ENCODE measurements at places on chromosomes 6 and 20.

GRCh38 chr20:59414936-59415623 lies 114.7 kb downstream of the EDN3 start:
- no peak for DNase-seq

DNA sequence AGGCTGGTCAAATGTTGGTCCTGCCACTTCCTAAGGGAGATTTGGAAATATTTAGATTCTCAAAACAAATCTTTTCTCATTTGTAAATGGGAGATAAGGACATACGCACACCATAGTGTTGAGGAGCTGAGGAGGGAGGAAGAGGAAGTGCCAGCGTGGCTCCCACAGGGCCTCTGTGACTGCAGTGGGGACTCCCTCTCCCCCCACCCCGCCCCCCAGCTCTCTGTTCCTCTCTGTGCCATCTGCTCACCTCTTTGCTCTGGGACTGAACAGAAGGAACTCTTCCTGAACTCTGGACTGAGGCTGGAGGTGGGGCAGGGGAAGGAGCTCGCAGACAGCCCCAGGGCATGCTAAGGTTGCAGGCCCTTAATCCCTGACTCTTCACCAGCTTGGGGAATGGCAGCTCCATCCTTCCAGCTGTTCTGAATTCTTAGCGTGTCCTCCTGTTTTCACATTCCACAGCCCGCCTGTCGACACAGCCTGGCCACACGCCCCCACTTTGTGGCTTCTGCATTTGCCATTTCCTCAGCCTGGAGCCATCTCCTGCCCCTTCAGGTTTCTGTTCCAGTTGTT lies 11.4 kb downstream of the DDX27 start:
- DNase-seq: no peak

DNA sequence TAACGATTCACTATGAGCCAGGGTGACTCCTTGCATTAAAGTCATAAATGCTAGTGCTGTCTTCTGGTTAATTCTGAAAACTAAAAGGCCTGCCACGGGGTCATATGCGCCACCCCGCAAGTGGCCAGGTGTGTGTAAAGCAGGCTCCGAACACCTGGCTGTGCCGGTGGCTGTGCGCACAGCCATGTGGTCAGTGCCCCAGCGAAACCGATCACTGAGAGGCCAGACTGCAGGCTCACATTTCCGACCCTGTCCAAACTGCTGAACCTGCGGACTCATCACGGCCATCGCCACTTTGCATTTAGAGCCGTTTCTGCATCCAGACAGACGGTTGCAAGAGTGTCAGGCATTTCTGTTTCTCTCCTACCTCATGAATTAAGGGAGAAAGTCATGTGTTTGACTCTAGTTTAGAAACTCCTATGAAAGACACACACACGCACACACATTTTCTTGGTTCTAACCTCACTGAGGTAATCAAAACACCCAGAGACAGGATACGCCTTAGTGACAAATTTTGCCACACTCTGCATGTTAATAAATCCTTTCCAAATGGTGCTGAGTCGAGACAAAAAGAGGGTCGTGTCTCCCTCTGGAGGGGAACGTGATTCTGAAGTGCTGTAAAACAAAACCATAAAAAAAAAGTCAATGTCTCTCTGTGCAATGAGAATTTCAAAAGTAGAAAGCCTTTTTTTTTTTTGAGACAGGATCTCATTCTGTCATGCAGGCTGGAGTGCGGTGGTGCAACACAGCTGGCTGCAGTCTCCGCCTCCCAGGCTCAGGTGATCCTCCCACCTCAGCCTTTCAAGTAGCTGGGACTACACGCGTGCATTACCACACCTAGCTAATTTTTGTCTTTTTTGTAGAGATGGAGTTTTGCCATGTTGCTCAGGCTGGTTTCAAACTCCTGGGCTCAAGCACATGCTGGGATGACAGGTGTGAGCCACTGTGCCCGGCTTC lies 31.0 kb upstream of the TCFL5 start:
- no peak for DNase-seq

- peak; percentile 17 for DNase-seq
Observed at GRCh38 chr6:84728602-84729001, 35.8 kb downstream of the TBX18 start.

DNA sequence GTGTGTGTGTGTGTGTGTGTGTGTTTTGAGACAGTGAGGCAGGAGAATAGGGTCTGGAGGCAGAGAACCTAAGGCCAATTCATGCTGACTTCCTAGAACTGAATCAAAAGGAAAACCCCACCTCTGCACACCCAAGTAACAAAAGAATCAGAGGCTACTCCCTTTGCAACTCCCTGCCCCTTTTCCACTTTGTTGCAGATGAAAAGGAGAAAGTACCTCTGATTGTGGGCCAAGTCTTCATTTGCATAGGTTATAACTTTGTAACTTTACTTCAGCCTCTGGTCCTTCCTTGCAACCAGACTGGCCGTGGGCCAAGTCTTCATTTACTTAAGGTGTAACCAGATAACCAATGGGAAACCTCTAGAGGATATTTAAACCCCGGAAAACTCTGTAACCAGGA lies 168.8 kb downstream of the EYA2 start:
- DNase-seq: no peak

GRCh38 chr6:69668916-69669315 lies 127.9 kb downstream of the LMBRD1 start:
- DNase-seq: peak; percentile 84

DNA sequence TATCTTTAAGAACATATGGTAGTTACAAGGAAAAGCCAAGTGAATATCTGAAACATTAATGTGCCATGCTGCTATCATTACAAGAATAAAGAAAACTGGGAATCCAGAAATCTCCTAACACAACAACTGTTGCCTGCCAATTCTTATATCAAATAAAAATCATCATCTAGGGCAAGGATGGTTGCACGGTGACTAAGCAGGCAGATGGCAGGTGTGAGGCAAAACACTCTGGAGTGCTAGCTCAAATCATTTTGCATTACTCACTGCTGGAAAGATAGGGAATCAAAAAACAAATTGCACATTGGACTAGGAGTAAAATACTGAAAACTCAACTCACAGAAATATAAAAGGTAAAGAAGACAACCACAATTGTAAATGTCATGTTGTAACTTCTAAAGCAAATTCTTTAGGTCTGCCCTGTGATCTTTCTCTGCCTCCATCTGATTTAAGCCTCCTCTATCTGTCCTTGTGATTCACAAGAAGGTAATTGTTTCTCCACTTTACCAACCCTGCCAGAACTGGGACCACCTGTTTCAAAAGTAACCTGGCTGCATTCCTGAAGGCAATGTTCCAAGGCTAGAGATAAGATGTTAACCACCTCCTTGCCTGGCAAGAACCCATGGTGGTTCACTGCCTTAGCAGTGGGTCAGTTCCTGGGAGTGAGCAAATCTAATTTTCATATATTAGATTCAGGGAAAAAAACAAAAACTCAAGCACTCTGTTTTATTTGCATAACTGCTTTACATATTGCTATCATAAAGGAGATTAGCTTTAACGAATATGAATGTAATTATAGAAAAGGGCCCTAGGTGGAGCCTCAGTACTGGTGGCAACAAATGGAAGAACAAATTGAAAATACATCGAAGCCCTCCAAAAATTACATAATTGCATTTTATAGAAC lies 33.1 kb upstream of the LCA5 start:
- DNase-seq: peak; percentile 54

GRCh38 chr6:46191961-46192360 lies 21.2 kb upstream of the ENPP5 start:
- DNase-seq: no peak

DNA sequence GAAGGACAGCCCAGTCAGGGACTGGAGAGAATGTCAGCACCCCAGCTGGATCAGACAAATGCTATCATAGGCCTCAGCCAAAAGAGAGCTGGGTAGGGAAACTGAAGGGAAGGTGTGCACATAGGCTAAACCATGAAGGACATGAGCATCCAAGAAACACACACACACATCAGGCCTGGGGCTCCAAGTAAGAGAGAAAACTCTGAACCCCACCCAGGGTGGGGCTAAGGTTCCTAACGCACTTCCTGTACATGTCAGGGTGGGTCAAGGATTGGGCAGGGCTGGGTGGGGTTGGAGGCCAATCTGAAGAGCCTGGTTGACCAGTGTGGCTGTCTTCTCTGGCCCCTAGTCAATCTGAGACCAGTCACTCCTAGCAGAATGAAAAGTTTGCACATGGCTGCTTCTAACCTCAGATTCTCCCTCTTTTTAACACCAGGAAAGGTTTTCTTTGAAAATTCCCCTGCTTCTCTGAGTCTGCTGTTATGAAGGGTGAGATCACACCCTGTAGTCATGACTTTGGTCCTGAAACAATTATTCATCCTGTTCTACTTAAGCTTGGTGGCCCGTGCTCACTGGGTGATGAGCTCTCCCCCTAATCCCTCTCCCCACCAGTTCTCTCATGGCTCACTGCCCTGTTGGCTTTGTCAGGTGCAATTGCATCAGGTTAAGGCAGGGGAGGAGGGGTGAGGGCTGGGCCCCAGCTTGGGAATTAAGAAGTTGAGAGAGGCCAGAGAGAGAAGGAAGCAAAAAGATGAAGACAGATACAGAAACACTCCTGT lies 88.4 kb downstream of the MAFB start:
- no peak for DNase-seq
